ENCODE measurements at places on chromosomes 3 and 15.

GRCh38 chr3:128935922-128936321 is 56.5 kb downstream of the ACAD9 start:
- DNase-seq = no peak

GRCh38 chr15:84816694-84817465 is at the start of gene ALPK3:
TSS of gene ALPK3 (plus strand) at chr15:84817356. CDS start at chr15:84817453, 97 bp downstream.
- no peak for DNase-seq

DNA sequence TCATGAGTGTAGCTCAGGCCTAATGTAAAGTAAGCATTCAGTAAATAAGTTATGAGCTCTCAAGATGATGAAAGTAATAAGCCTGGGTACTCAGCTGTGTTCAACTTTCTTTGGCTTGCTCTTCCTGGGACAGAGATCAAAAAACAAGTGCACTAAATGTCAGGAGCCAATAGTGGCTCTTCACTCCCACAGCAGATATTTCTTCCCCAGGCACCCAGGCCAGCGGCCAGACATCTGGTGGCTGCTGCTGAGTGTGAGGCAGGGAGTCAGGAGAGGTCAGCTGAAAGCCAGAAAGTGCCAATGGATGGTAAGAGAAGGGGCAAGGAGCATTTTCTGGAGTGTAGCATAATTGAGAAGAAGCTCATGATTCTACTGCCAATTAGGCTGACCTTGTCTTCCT is 18.2 kb upstream of the ITGA11 start:
- no peak for DNase-seq

DNA sequence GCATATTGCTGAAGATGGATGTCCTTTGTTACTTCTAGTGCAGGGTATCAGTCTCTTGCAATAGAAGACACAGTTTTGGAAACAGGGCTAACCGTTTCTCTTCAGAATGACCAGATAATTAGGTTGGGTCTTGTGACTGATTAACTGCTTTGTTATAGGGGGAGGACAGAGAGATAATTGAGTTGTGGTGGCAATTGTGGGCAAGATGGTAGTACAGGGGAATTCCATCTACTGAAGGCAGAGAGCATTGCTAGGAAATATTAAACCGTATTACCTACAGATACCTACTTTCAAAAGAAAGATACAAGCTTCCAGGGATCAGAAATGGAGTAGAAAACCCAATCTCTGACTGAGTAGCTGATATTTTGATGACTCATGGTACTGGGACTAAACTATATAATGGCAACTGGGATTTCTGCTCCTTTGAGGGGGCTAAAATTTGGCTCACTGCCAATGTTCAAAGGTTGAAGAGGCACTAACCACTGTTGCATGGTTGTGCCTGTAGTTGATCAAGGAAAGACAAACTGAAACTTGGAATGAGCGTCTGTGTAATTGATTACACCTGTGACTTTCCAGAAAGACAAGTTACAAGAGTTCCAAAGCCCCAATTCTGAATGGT is 4.2 kb downstream of the PRR23B start:
- no peak for DNase-seq

DNA sequence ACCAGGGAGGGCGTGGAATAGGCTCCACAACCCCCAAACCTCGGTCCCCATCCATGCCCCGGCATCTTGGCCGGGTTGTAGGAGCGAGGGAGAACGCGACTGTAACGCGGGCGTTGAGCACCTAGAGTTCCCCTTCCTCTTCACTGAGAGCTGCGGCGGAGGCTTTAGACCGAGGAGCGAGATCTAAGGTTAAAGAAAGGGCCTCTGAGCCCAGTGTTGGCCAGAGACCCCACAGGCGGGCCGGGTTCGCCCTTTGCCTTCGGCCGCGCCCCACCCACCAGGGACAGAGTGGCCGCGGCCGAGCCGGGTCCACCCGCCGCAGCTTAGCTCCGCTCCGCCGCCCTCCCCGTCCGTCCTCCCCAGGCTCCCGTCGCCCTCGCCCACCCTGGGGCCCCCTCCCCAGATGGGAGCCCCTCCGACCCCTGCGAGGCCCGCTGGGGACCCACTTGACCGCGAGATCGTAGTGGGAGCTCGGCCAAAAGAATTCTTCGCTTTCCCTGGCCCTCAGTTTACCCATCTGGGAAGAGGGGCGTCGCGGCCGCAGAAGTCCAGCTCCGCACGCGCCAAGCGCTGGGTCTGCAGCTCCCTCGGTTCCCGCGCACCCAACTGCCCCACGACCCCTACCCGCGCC is 425 bp downstream of the ANPEP start:
- DNase-seq = no peak

DNA sequence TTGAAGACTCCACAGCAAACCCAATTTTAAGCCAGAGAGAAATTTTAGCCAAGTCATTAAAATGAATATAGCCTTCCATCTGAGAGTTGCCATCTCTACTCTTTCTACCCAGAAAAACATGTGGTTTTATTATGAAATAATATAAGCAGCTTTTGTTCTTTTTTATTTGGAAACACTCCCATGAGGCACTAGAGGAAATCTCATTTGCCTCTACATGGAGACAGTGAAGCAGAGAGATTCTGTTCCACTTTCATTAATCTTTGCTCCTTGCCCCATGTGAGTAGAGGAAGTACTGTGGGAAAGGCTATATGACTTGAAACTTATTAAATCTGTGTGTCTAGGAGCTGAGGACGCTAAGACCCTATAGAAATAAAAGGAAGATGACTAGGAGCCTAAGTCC is 111.1 kb downstream of the P3H2 start:
- no peak for DNase-seq

DNA sequence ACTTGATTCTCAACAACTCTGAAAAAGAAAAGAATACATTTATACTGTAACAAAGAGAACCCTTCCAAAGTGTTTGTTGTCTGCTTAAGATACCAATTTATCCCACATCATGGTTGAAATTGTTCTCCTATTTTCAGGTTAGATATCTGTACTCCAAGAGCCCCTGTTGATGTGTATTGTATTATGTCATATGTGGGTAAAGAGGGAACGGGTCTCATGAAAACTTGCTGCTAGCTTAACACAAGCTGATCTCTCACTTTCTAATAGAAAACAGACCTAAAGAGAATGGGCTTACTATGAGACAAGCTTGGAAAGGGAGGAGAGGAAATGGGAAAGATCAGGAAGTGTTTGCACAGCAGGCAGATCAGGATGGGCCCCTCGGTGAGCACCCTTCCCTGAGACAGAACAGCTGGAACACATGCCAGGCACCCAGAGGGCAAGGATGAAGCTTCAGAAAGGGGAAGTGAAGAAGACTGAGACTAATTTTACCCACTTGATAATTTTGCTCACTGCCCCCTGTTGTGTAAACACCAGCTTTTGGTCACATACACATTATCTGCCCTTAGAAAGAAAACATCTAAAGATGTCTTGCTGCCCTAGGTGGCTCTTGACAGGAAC is 747.9 kb upstream of the CCDC54 start:
- no peak for DNase-seq

GRCh38 chr15:90231028-90232017 is 2.4 kb downstream of the CIB1 start:
- DNase-seq = no peak

GRCh38 chr3:122332551-122332950 is 7.5 kb downstream of the CSTA start:
- no peak for DNase-seq

GRCh38 chr15:68650901-68651709 is 72.3 kb downstream of the CORO2B start:
- DNase-seq = no peak

GRCh38 chr15:88487178-88487795 is 19.8 kb downstream of the MRPS11 start:
- DNase-seq = no peak

DNA sequence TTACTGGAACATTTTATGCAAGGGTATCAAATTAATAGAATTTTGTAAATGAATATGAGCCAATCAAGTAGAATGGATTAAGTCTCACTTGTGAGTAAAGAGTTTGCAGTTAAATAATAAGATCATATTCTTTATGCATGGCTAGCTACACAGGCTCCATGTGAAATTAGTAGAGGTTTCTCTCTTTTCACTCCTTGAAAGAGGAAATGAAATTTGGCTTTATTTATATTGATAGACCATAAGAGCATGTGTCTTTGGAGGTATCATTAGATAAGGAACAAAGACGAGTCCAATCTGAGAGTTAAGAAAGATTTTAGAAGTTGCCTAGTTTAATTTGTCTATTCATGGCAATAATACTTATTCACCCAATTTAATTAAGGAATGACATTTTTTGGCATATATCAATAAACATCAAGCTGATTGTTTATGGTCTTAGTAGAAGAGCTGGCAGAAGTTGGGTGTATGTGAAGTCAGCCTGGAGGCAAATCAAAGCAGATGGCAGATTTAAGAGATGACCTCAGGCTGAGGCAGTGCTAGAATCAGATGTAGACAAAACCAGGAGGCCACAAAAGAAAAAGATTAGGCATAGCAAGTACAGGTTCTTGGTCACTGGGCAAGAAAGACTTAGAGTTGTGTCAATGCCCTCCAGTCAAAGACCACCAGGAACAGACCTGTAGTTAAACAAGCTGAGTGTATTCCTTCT is 406.5 kb upstream of the ARHGEF26 start:
- no peak for DNase-seq

DNA sequence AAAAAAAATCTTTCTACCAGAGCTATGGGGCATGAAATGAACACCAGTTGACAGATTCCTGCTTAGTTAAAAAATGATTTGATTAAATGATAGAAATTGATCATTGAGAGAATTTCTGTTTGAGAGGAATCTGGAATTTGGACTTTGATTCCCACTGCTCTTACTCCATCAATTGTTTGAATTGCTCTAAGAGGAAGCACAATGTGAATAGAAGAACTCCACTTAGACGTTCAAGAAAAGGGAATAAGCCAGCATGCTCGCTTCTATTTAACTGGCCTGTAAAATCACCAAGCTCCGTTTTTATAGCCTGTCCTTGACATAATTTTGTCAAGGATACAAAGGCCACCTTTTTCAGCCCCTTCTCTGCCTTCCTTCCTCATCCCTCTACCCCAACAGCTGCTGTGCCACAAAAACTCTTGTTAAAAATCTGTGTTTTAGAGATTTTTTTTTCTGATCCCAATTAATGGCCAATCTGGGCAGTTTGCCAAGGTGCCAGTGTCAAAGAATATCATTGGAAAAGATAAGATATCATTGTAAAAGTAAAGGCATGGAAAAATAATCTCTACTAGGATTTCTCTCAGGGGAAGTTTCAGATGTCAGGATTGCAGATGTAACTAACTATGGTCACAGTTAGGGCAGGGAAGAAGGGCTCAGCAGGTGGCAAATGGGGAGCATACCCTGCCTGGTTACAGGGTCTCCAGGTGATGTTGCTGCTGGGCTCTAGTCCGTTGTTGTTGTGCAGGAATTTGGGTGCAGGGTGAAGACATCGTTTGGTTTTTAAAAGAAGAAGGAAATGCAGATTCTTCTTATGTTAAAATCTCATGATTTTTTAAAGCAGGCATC is 301.8 kb upstream of the PDZRN3 start:
- no peak for DNase-seq

GRCh38 chr15:79380755-79381497 is 51.2 kb upstream of the MINAR1 start:
- no peak for DNase-seq

- no peak for DNase-seq
Measured at GRCh38 chr3:12840591-12841148, 695 bp downstream of the RPL32 start.

DNA sequence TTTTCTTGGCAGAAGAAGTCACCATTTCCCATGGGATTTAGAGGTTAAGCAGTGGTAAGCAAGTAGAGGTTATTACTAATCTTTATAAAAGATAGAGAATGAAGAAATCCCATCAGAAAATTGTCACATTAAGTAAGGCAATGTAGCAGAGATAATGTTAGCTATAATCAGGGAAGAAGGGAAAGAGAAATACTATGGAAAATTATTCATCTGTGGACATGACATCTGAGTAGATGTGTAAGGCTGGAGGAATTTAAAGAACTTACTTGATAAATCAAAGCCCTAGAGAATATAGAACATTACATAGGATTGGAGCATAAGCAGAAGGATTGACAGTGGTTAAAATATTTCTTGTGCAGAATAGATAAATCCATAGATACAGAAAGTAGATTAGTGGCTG is 553.1 kb upstream of the CBLB start:
- DNase-seq = no peak

DNA sequence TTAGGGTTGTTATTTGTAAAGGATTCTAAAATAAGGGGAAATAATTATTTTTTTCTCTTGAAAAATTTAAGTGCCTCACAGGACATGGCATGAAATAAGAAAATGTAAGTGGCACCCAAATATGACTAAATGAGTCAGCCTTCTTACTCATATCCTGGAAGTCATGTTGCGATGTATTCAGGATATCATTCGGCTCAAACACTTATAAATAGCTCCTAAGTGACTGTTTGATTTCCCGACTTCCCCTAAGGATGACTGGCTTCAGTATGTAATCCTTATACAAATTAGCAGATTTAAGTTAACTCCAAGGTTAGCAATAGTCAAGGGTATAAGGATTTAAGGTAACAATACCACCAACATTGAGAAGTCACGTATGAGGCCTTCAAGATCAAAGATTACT is 57.3 kb upstream of the OSTN start:
- DNase-seq = no peak

DNA sequence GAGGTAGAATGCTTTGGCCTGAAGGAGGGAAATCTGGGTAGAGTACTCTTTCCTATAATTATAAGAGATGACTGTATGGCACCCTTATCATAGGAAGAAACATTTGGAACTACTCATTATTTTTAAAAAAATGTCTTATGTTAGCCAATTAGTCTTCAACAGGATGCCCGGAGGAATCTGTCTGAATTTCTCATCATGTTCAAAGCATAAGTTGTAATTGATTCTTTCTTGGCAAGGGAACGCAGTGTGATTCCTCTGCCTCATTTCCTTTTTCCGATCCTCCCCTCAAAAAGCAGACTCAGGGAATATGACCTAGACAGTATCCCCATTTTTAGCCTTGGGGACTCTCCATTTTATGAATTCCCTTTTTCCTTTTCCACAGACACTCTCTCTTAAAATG is 165.1 kb downstream of the IL5RA start:
- DNase-seq = no peak

GRCh38 chr15:36966708-36967107 is 133.6 kb downstream of the MEIS2 start:
- DNase-seq = no peak

DNA sequence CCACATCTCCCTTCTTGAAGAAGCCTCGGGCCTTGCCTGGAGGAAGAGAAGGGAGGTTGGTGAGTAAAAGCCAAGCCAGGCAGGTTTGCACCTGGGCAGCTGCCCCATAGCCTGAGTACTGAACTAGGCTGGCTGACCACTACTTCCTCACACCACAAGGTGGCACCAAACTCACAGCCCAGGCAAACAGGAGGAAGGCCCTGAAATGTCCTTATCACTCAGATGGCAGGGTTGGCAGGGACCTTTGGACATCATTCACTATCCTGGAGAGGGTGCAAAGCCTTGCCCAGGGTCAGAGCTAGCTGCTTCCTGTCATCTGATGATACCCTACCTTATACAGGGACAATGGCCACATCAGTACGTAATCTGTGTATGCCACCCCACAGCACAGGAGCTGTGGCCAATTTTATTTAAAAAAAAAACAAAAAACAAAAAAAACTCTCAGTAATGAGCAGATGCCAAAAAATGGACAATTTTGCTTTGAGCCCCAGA is 2.2 kb upstream of the GRAMD2A start:
- no peak for DNase-seq

- no peak for DNase-seq
Measured at GRCh38 chr3:196220991-196221390, 4.7 kb downstream of the SLC51A start.

Measured in cortex of kidney (tissue), 1 donor.